ENCODE measurements at places on chromosomes 2 and 18.

GRCh38 chr2:73839653-73840411, 11.1 kb downstream of the STAMBP start:
- DNase-seq = no peak

DNA sequence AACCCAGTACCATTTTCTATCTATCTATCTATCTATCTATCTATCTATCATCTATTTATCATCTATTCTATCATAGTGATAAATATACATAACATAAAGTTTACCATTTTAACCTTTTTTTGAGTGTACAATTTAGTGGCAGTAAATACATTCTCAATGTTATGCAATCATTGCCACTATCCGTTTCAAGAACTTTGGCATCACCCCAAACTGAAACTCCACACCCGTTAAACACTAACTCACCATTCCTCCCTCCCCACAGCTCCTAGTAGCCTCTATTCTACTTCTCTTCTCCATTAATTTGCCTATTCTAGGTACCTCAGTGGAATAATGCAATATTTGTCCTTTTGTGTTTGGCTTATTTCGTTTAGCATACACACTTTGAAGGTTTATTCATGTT, 82.5 kb upstream of the KCNE4 start:
- DNase-seq = no peak

- no peak for DNase-seq
Measured at GRCh38 chr2:125033871-125034270, 1008.8 kb downstream of the CNTNAP5 start.

DNA sequence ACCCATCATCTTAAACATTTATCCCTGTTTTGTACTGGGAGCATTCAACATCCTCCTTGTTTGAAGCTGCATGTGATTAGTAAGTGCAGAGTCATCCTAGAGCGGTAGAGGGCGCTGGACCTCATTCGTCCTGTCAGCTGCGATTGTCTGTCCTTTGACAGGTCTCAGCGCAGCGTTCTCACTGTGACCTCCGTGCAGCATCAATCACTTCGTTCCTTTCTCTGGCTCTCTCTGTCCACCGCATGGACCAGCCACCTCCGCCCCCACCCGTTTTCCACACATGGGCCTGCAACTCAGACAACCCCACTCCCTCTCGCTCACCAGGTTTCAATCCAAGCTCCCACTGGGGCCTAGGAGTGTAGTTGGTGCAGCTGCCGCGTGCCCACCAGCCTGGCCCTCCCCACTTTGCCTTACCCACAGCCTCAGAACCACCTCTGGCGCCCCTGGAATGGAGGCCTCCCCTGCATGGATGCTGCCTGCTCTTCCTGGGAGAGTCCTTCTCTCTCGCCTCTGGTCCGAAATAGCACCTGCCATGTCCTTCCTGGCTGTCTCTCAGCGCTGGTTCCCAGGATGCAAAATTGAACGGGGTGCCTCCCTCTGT, 90.5 kb downstream of the NDUFA10 start:
- peak; percentile 83 for DNase-seq

- DNase-seq = no peak
Measured at GRCh38 chr2:59761966-59762365, 791.5 kb downstream of the BCL11A start.

GRCh38 chr2:181396256-181397123, 60.7 kb upstream of the ITGA4 start:
- DNase-seq = no peak

GRCh38 chr18:46877329-46877987, 39.8 kb downstream of the PIAS2 start:
- no peak for DNase-seq

GRCh38 chr2:209425471-209426071, 1.7 kb downstream of the MAP2 start:
- DNase-seq = no peak

DNA sequence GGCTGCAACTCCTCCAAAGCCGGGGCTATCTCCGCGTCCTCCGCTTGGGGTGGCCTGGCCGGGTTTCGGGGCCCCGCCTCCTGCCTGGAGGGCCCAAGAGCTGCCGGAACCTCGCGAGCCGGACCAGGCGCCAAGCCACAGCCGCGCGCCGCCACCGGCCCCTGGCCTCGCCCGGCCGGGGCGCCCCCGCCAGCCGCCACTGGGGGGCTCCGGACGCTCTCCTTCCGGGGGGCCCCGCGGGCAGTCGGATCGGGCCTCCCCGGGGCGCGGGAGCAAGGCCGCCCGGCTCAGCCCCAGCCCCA, 17.4 kb upstream of the HAAO start:
- no peak for DNase-seq

- DNase-seq = no peak
Measured at GRCh38 chr2:29834036-29834540, 87.3 kb downstream of the ALK start.

DNA sequence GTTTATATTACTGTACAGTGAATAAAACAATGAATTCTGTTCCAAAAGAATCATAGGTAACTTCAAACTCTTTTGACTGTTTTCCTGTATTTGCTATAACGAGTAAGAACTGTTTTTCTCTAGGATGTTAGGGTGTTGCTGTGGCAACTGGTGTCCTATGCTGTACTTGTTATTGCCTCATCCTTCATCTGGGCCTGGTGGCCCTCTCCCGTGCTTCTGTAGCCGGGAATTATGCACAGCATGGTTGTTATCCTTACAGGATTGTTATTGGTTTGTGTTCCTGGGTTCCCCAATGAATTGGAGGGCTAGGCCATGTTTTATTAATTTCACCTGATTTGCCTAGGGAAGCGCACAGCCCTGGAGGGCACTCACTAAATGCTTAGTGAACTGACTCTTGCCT, 279.2 kb downstream of the PTPRM start:
- no peak for DNase-seq

GRCh38 chr18:77078690-77079070, 53.9 kb downstream of the MBP start:
- peak; percentile 54 for DNase-seq

DNA sequence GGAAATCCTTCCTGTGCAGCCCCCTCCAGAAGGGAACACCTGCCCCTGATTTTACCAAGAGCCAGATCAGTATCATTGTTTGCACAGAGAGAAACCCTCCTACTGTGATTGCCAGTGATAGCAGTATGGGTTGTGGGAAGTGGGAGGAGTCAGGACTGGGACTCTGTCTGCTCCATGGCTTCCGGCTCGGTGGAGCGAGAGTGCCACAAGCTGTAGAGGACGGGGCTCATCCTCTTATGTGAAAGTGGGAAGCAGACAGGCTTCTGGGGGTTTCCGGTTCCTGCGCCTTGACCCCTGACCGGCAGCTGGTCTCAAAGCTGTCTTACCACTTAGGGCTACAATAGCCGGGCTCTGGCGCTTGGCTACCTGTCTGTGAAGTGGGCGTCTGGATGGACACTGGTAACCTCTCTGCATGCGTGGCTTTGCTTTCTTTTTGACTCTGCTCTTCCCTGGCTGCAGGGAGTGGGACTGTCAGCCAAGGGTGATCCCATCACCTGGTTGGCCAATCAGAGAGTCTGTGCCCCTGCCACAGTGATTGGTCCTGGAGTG, 79.7 kb downstream of the BCL2L11 start:
- no peak for DNase-seq

GRCh38 chr2:208006833-208007232, 18.5 kb downstream of the PLEKHM3 start:
- DNase-seq = no peak

DNA sequence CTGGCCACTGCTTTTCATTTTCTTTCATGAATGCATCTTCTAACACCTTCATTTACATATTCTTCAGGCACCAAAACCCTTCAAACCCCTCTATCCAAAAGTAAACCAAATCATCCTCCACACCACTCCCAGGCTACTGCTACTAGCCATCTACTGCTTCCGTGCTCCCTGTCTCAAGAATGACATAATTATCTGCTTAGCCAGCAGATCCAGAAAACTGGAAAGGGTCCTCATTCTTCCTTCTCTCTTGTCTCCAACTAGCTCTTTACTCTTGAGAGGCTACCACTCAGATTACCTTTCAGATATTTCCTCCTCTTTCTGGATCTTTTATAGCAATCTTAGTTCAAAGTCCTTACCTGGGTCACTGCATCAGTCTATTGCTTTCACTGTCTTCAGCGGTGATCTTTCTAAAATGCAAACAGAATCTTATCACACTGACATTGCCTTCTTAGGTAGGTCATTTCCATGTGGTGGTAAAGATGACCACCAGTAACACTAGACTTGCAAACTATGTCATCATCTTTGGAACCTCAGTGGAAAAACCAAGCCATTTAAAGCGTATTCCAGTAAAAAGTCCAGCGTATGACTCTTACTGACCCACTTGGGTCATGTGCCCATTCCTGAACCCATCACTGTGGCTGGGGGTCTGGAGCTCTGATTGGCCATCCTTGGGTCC, 15.8 kb upstream of the NEDD4L start:
- no peak for DNase-seq

Measured in activated effector memory CD4-positive, alpha-beta T cell treated with anti-CD3 and anti-CD28 coated beads, Interleukin-2, amount 50 U/mL, for 16 hours (primary cell).